Hematopoietic multipotent progenitor cell treated with erythropoietin and hydrocortisone succinate and interleukin-3 and kit ligand, for 6 days (in vitro differentiated cells): ENCODE measurements at places on chromosomes 16 and 17.

GRCh38 chr16:66103211-66103610 is 263.3 kb upstream of the CDH5 start:
- no peak for DNase-seq

DNA sequence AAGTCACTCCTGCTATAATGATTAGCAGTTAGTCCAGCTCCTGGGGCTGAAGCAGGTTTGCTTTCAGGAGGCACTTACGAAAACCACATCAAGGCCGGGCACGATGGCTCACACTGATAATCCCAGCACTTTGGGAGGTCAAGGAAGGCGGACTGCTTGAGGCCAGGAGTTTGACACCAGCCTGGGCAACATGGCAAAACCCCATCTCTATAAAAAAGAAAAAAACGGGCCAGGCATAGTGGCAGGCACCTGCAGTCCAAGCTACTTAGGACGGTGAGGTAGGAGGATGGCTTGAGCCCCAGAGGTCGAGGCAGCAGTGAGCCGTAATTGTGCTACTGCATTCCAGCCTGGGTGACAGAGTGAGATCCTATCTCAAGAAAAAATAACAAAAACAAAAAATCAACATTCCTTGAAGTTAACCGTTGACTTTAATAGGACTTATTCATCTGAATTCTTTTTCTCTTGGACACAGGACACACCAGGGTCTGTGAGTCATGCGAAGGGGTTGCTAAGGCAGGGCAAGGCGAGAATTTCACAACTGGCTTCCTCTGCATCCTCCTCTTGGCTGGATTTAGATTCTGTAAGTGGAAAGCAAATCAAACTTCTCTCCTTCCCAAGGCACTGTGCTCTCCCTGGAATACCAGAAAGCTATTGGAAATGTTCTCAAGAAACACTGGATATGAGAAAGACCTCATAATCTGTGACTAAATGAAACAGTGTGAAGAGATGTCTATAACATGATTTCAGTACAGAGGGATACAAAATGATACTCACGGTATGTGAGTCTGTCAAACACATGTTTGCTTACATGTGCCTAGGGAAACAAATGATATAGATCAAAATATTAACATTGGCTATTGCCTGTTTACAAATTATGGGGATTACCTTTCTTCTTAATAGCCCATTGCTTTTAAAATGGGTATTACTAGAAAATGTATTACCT is 99.5 kb downstream of the SYCE1L start:
- no peak for DNase-seq

DNA sequence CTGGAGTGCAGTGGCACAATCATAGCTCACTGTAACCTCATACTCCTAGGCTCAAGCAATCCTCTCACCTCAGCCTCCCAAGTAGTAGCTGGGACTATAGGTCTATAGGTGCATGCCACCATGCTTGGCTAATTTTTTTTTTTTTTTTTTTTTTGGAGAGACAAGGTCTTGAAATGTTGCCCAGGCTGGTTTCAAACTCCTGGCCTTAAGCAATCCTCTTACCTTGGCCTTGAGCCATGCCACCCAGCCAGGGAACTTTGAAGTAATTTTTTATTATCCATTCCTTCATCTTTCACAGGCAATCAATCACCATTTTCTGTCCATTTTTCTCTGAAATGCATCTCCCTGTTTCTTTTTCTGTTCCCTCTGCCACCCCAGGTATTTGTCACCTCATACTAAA is 6.3 kb upstream of the PSMD7 start:
- no peak for DNase-seq

GRCh38 chr16:50293994-50294855 is 27.9 kb downstream of the ADCY7 start:
- DNase-seq, result no peak

- DNase-seq, result no peak
Measured at GRCh38 chr17:34308371-34308770, 10.9 kb upstream of the CCL8 start.

DNA sequence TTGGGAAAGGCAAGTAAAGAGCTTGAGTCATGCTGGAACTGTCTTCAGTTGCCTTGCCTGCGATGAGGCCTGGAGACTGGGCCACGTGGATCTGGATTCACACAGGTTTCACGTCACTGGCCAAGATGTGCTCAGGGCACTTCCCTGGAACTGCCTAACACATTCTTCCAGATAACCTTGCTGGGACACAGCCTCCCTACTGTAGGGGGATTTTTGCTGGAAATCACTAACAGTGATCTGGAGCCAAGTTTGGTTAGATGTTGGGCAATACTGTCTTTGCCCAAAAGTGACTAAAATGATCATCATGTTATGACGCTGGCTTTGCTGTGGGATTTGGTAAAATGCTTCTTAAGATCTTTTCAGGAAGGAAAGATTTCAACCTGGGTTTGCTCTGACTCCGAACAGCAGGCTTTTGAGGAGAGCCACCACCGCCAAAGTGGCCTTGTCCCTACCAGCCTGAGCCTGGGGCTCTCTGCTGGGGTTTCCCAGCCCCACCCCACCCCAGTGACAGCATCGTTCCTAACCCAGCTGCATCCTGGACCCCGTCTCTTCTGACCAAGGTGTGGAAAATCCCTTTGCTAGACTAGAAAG is 14.7 kb downstream of the C1QTNF1 start:
- no peak for DNase-seq

DNA sequence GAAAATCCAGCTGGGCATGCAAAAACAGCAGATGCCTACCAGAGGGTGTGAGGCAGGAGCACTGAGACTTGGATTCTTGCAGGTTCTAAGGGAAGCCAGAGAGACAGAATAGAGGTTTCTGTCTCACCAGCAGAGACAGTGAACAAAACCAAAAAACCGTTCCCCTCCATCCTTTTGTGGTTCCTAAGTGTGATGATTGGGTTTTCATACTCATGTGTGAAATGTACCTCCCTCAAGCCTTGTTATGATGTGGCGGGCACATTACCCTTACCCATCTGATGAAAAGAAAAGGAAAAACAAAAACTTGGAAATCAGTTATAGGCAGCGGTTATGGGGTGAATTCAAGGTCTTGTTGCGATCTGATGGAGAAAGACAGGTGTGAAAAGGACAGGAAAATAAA is 172.6 kb upstream of the CDH13 start:
- DNase-seq, result no peak

DNA sequence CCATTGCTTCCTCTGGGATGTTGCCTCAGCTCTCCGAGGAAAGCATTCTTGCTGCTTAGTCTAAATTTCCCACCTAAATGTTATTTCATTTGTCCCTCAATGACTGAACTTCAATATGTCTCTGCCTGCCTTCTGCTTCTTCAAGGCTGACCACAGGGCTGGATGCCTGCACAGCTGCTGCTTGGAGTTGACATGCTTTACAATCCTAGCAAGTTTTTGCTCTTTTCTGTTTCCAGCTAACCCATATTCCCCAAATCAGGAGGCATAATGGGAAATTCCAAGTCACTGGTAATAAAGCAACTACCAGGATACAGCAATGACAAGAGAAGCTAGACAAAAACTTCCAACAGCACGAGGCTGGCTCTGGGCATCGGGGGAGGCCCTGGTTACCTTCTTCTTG is 48.9 kb downstream of the GTF3C1 start:
- no peak for DNase-seq

- no peak for DNase-seq
Measured at GRCh38 chr17:61443475-61443882, 8.7 kb upstream of the TBX4 start.

GRCh38 chr17:4900231-4901107 is 1.1 kb downstream of the C17orf107 start:
- peak; percentile 46 for DNase-seq

- no peak for DNase-seq
Measured at GRCh38 chr17:57666946-57667345, 78.2 kb downstream of the CCDC182 start.

DNA sequence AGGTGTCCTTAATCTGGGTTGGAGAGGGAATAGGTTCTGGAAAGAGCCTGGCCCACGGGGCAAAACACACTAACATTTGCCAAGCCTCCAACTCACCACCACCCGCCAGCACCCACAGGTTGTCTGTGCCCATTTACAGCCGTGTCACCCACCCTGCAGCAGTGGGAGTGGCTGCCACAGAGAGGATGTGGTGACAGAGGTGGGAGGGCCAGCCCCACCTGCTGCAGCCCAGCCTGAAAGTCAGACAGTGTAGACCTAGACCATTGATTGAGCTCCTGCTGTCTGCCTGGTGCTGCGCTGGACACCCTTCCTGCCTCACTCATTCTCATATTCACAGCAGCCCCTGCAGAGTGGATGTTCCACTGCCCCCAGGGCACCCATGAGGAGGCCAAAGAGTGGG is 44.7 kb downstream of the IL21R start:
- DNase-seq, result no peak

DNA sequence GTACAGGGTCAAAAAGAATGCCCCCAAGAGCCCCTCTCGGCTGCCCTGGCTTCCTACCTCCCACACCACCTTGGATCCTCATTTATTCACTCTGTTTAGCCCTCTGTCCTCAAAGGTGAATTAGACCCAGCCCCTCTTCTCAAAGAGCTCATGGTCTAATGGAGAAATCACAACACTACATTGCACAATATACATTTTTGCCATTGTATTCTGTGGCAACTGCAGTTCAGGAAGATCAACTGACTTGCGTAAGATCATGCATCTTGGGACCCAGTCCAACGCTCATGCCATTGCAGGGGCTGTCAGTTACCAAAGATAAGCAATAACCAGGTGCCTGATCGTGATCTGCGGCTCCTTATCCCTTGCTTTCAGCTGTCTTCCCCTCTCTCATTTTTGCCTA is 1.4 kb downstream of the KRT38 start:
- DNase-seq, result no peak

DNA sequence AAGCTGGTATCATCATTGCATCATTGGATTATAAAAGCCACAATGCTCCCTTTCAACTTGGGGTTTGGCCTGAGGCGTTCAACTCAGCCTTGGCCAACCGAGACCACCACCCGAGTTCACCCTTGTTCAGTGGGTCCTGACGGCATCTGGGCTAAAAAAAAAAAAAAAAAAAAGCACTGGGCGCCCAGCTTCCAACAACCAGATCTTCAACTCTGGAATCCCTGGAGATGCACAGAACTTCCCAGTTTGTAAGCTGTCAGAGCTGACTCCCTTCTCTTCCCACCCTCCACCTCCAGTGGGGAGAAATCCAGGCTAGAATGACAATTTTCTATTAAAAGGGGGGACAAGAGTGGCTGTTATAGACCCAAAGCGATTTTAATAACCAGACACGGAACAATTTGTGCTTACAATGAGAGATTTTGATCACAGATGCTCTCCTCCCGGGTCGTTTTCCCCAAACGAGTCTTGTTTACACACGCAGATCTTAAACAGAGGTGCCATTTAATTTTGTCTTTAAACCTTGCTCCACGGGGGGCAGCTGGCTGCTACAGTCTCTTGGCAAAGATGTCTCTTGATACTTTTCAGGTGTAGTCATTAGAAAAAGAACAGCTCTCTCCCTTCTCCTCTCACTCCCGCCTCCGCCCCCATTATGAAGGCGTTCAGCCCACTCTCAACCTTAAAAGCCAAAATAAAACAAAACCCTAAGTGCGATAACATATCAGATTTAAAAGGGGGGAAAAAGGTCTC is 26.9 kb downstream of the GPRC5B start:
- no peak for DNase-seq

DNA sequence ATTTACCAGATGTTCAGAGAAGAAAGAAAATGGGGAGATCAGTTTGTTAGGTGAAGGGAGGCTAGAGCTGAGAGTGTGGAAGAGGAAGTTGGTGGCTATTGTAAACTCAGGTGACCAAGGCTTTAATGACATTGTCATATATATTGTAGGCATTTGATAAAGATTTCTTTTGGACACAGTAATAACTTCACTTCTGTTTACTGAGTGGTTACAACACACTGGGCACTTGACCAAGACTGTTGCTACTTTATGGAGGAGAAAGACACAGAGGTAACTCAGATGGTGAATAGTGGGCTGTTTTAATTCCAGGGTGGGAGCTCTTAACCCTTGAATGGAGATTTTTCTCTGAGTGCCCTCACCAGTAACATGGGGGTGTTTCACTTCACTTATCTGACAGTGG is 46.0 kb downstream of the TNRC6A start:
- no peak for DNase-seq

- DNase-seq, result no peak
Measured at GRCh38 chr16:79715061-79715460, 114.5 kb upstream of the MAF start.

GRCh38 chr17:9432934-9433421 is 142.6 kb downstream of the STX8 start:
- DNase-seq, result no peak

GRCh38 chr16:77133706-77134105 is 57.3 kb upstream of the MON1B start:
- no peak for DNase-seq

DNA sequence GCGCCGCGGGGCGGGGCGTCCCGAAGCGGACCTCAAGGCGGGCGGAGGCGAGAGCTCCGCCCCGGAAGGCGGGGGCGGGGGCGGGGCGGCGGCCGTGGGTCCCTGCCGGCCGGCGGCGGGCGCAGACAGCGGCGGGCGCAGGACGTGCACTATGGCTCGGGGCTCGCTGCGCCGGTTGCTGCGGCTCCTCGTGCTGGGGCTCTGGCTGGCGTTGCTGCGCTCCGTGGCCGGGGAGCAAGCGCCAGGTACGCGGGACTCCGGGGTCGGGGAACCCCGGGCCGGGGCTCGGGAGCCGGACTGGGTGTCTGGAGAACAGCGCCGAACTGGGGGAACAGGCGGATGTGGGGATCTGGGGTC is at the start of gene TNFRSF12A:
Gene TNFRSF12A, plus strand, starts transcription at position 122 of the 357 bp plus-strand sequence. Its CDS starts 30 bp downstream, at position 152.
- peak; percentile 90 for DNase-seq

GRCh38 chr16:74582970-74583369 is 23.9 kb downstream of the GLG1 start:
- no peak for DNase-seq

DNA sequence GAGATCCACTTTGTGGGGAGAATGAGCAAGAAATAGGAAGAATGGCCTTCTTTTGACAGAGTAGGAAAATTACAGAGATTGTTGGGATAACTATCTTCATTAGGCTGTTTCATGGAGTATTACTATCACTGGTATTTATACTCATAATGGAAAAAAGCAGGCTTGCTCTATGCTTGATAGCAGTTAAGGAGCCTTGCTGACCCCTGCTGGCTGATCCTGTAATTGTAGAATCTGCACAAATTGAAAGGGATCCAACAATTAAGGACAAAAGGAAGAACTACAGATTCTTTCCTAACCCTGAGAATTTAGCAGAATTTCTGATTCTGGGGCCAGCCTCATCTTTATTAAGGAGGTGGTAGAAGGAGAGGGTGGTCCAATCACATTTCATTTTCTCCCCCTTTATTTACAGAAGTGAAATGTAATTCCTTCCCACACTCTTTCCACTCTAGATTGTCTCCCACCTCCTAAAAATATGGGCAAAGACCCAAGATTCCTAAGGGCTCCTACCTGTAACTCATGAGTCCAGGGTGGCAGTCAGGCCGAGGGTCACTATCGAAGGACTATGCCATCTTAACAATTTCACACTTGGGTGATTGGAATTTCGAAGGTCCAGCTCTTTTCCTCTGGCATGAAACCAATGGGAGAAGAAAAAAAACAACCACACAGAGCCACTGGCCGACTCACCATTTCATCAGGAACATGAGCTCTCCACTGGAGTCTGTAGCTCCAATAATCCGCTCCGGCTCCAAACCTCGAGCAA is 26.3 kb downstream of the NFE2L1 start:
- peak; percentile 91 for DNase-seq

DNA sequence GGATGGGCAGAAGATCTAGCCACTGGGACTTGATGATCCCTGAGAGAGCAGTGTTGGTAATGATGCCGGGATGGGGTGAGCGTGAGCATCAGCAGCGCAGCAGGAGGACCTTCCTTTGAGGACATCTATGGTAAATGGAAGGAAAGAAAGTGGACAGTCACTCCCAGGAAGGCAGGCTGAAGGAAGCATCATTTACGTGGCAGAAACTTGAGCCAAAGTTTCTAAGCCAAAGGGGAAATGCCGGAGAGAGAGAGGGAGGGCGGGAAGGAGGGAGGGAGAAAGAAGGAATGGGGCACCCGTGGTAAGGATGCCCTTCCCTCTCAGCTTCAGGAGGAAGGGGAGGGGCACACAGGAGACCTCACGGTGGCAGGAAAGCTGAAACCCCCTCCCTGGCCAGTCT is 86.3 kb upstream of the CACNG5 start:
- no peak for DNase-seq
